ENCODE measurements at places on chromosomes 5 and 9.

GRCh38 chr9:34987160-34987901 lies 2.2 kb upstream of the DNAJB5 start:
- H3K4me1 ChIP-seq, result peaks cover 75% of the 10 kb centered on the region
- peak overlapping the region; percentile 19 for H3K27ac ChIP-seq

DNA sequence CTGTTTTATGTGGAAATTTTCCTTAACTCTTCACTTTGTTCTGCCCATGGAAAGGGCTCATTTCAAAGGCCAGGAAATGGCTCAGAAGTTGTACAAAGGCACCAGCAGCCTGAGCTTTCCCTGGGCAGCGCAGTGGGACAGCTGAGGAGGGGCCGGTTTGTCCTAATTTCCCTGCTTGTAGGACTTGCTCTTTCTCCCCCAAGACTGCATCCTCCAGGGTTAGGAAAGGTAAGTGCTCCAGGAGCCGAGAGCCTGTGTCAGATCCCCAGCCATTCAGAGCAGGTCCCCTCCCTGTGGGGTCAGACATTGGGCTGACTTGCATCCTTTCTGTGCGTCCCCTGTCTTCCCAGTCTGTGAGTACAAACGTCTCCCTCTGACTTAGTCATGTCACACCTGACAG lies 43.5 kb downstream of the AGXT2 start:
- no peaks in the 10 kb centered on the region for H3K36me3 ChIP-seq
- no peak overlapping the region for H3K4me3 ChIP-seq
- no peak for DNase-seq
- no peak overlapping the region for H3K27ac ChIP-seq

GRCh38 chr5:139788294-139788910 lies 7.2 kb upstream of the PSD2 start:
- H3K4me1 ChIP-seq, result peaks cover 3% of the 10 kb centered on the region
- no peak for DNase-seq
- peak overlapping the region; percentile 48 for H3K4me3 ChIP-seq
- H3K27me3 ChIP-seq, result peaks cover 40% of the 10 kb centered on the region
- no peaks in the 10 kb centered on the region for H3K36me3 ChIP-seq

DNA sequence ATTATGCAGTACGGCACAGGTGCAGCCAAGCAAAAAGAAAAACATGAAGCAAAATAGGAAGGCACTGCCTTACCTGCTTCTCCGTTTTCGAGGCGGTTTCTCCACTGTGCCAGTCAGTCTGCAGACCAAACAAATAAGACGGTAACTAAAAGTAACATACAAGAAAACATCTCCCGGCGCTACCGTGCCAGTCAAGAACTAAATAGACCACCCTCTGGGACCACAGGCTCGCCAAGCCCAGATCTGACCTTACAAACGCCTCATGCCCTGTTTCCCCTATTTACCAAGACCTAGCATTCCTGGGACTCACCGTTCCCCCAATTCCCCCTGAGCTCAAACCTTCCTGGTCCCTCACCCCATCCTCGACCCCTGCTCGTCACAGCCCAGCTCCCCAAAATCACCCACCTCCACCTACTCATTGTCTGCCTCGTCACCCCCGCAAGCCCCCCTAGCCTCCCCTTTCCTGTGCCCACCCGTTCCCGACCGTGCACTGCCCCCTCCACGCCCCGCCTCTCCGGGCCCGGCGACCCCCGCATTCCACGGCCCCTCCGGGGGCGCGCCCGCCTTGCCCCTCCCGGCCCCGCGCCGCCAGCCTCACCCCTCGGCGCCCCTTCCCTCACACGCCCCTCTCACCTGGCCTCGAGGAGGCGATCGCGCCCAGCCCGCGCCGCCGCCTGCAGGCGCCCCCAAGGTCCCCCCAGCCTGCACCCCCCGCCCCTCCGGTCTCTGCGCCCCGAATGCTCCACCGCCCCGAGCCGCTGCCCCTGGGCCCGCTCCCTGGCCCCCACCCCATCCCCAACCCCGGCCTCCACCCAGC lies 560 bp downstream of the SCAI start:
- peaks cover 41% of the 10 kb centered on the region for H3K4me1 ChIP-seq
- H3K4me3 ChIP-seq, result peak overlapping the region; percentile 88
- no peaks in the 10 kb centered on the region for H3K27me3 ChIP-seq
- peaks cover 10% of the 10 kb centered on the region for H3K36me3 ChIP-seq

- DNase-seq, result no peak
- H3K27ac ChIP-seq, result no peak overlapping the region
- H3K27me3 ChIP-seq, result no peaks in the 10 kb centered on the region
- H3K4me3 ChIP-seq, result no peak overlapping the region
- H3K36me3 ChIP-seq, result no peaks in the 10 kb centered on the region
Observed at GRCh38 chr5:19264821-19265220, 723.2 kb downstream of the CDH18 start.

- DNase-seq, result no peak
- H3K27me3 ChIP-seq, result no peaks in the 10 kb centered on the region
- H3K36me3 ChIP-seq, result peaks cover 8% of the 10 kb centered on the region
- H3K4me1 ChIP-seq, result no peaks in the 10 kb centered on the region
- no peak overlapping the region for H3K27ac ChIP-seq
- H3K4me3 ChIP-seq, result no peak overlapping the region
Observed at GRCh38 chr5:119476341-119476740, 24.0 kb downstream of the HSD17B4 start.

- H3K36me3 ChIP-seq, result no peaks in the 10 kb centered on the region
- no peak for DNase-seq
- H3K4me1 ChIP-seq, result no peaks in the 10 kb centered on the region
- H3K4me3 ChIP-seq, result no peak overlapping the region
Observed at GRCh38 chr5:15877914-15878313, 301.7 kb downstream of the MARCHF11 start.

DNA sequence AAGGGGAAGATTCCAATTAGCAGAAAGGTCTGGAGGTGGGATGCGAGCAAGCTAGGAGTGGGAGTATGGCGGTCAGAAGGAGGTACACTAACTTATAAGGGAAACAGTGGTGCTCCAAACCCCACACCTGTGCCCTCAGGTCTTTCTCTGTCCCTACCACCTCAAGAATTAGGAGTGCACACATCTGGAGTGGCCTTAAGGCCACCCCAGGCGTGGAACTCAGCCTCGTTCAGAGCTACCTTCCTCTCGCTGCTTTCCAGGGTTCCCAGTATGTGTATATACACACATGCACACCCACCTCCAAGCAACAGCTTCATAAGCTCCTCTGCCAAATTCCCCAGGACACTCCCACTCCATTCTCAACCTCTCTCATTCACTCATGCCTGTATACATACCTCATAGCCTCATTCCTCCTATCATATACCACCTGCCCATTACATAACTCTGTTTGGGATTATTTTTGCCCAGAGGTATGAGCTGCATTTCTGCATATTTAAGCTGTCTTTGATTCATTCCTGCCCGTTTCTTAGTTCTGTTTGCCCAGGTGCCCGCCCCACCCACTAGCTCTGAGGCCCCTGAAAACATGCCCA lies 118.7 kb downstream of the PSD2 start:
- H3K4me3 ChIP-seq, result no peak overlapping the region
- no peaks in the 10 kb centered on the region for H3K36me3 ChIP-seq
- H3K4me1 ChIP-seq, result no peaks in the 10 kb centered on the region
- peaks cover 10% of the 10 kb centered on the region for H3K27me3 ChIP-seq
- no peak overlapping the region for H3K27ac ChIP-seq
- DNase-seq, result no peak

DNA sequence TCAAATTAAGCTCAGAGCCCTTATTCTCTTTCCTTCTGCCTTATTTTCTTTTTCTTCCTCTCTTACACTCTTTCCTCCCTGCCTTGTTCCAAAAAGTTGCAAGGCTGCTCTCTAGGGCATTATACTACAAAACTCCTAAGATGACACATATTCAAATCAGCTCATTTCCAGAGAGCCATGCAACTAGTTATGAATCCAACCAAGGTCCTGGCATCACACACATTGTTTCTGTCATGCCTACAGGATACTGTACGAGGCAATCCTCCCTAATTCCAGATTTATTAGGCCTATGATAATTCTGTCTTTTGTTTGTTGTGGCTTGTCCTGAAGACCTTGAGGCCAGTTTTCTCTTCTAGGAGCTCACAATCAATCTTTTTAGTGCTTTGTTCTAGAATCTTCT lies 87.0 kb upstream of the TBCA start:
- H3K27ac ChIP-seq, result no peak overlapping the region
- H3K4me3 ChIP-seq, result no peak overlapping the region
- DNase-seq, result no peak
- H3K27me3 ChIP-seq, result peaks cover 12% of the 10 kb centered on the region

- no peak overlapping the region for H3K4me3 ChIP-seq
- H3K27ac ChIP-seq, result no peak overlapping the region
- H3K4me1 ChIP-seq, result no peaks in the 10 kb centered on the region
- H3K36me3 ChIP-seq, result peaks cover 3% of the 10 kb centered on the region
Observed at GRCh38 chr5:57067597-57067924, 106.3 kb upstream of the GPBP1 start.

DNA sequence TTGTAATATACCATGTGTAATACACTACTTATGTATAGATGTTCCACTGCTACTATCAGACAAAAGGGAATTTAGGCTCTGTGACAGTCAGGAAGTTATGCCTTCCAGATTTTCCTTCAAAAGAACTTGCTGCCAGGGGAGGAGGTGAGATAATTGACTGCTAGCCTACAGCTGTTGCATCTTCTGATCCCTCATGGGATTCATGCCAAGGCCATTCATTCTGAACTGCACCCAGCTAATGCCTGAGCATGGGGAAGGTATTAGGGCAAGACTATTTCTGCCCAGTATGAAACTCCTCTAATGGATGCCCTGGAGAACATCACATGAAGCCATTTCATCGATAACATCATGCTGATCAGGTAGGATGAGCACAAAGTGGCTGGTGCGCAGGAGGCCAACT lies 746.5 kb upstream of the ZNF608 start:
- no peaks in the 10 kb centered on the region for H3K27me3 ChIP-seq
- H3K36me3 ChIP-seq, result no peaks in the 10 kb centered on the region
- H3K4me1 ChIP-seq, result no peaks in the 10 kb centered on the region
- DNase-seq, result no peak

DNA sequence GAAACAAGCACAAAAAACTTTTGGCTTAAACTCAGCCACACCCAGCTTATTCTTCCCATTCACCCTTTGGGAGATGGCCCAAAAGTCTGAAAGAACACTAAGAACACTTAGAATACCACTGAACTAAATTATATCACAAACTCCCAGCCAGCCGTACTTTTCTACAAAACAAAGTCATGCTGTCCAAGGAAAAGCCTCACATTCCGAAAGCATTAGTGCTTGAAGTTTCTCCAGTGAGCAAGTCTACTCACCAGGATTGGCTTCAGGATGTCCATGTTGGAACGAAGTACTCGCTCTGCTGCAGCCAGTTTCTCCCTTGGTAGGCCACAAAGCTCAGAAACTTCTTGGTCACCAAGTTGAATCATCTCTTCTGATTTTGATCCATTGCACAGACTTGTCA lies 69.7 kb downstream of the ABCA1 start:
- H3K27ac ChIP-seq, result no peak overlapping the region
- no peaks in the 10 kb centered on the region for H3K4me1 ChIP-seq
- no peak for DNase-seq
- H3K4me3 ChIP-seq, result no peak overlapping the region
- H3K36me3 ChIP-seq, result no peaks in the 10 kb centered on the region

DNA sequence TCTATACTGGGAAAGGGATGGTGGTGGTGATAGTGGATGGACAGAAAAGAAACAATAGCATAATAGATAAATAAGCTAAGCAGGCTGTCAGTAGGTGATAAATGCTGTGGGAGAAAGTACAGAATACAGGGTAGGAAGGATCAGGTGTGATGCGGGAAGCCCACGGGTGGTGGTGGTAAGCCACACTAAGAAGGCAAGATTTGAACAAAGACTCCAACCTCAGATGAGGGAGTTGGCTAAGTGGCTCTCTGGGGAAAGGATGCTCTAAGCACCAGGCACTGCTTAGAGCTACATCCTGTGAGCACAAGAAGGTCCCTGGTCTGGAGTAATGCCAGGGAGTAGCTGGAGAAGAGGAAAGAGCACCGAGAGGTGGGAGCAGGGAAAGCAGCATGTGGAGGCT lies 151.6 kb upstream of the KLF9 start:
- no peaks in the 10 kb centered on the region for H3K27me3 ChIP-seq
- peak; percentile 11 for DNase-seq
- peaks cover 7% of the 10 kb centered on the region for H3K36me3 ChIP-seq
- no peak overlapping the region for H3K4me3 ChIP-seq
- peaks cover 55% of the 10 kb centered on the region for H3K4me1 ChIP-seq

GRCh38 chr9:33659921-33660320 lies 135.4 kb upstream of the PRSS3 start:
- no peak overlapping the region for H3K27ac ChIP-seq
- no peak for DNase-seq
- H3K4me1 ChIP-seq, result no peaks in the 10 kb centered on the region
- H3K36me3 ChIP-seq, result no peaks in the 10 kb centered on the region
- peaks cover 22% of the 10 kb centered on the region for H3K27me3 ChIP-seq
- H3K4me3 ChIP-seq, result no peak overlapping the region

- H3K27me3 ChIP-seq, result no peaks in the 10 kb centered on the region
- H3K27ac ChIP-seq, result peak within 1 kb of the TSS; percentile 94
- peak; percentile 71 for DNase-seq
- H3K36me3 ChIP-seq, result peaks cover 37% of the 10 kb centered on the region
- H3K4me3 ChIP-seq, result peak within 1 kb of the TSS; percentile 99
Observed at GRCh38 chr9:89497978-89498851, at the start of gene SEMA4D. TSS of gene SEMA4D (minus strand) at chr9:89498113. CDS start at chr9:89405456, 92,657 bp downstream.

- no peaks in the 10 kb centered on the region for H3K36me3 ChIP-seq
- peaks cover 1% of the 10 kb centered on the region for H3K4me1 ChIP-seq
- no peak for DNase-seq
- no peak overlapping the region for H3K27ac ChIP-seq
Observed at GRCh38 chr5:135195270-135195608, 161.2 kb upstream of the PITX1 start.

GRCh38 chr5:139687656-139688055 lies 39.5 kb downstream of the CXXC5 start:
- no peaks in the 10 kb centered on the region for H3K36me3 ChIP-seq
- peaks cover 3% of the 10 kb centered on the region for H3K27me3 ChIP-seq
- no peak overlapping the region for H3K27ac ChIP-seq
- peaks cover 3% of the 10 kb centered on the region for H3K4me1 ChIP-seq
- DNase-seq, result no peak
- H3K4me3 ChIP-seq, result no peak overlapping the region

GRCh38 chr5:115838885-115839518 lies 2.4 kb downstream of the ATG12 start:
- H3K4me1 ChIP-seq, result peaks cover 50% of the 10 kb centered on the region
- DNase-seq, result peak; percentile 39
- H3K27ac ChIP-seq, result peak overlapping the region; percentile 64
- H3K36me3 ChIP-seq, result peaks cover 45% of the 10 kb centered on the region
- peak overlapping the region; percentile 99 for H3K4me3 ChIP-seq
- H3K27me3 ChIP-seq, result no peaks in the 10 kb centered on the region

GRCh38 chr5:153807801-153808200 lies 230.9 kb downstream of the FAM114A2 start:
- no peaks in the 10 kb centered on the region for H3K27me3 ChIP-seq
- no peak overlapping the region for H3K27ac ChIP-seq
- DNase-seq, result no peak
- H3K36me3 ChIP-seq, result no peaks in the 10 kb centered on the region
- H3K4me1 ChIP-seq, result no peaks in the 10 kb centered on the region
- no peak overlapping the region for H3K4me3 ChIP-seq

GRCh38 chr9:116087751-116088194 lies 65.8 kb upstream of the PAPPA start:
- H3K36me3 ChIP-seq, result no peaks in the 10 kb centered on the region
- H3K27ac ChIP-seq, result no peak overlapping the region
- H3K27me3 ChIP-seq, result no peaks in the 10 kb centered on the region
- H3K4me1 ChIP-seq, result no peaks in the 10 kb centered on the region
- no peak for DNase-seq

All from activated CD4-positive, alpha-beta T cell treated with anti-CD3 and anti-CD28 coated beads, Interleukin-2, amount 10 ng/mL, durations not matched to agents 7 days and 5 days (primary cell).